ENCODE measurements at places on chromosomes 2 and 18.

DNA sequence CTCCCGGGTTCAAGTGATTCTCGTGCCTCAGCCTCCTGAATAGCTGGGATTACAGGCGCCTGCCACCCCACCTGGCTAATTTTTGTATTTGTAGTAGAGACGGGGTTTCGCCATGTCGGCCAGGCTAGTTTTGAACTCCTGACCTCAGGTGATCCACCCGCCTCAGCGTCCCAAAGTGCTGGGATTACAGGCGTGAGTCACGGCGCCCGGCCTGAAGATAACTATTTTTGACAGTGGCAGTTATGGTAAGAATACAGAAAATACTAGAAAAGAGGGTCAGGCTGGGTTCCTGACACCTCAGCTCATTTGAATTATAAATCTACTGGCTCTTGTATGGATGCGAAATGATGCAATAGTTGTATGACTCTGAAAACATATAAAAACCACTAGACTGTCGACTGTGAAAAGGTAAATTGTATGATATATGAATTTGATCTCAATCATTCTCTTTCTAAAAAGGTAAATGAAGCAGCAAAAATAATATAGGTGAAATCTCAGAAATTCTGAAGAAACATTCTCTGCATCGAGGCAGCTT lies 11.1 kb upstream of the DGKD start:
- DNase-seq = no peak

DNA sequence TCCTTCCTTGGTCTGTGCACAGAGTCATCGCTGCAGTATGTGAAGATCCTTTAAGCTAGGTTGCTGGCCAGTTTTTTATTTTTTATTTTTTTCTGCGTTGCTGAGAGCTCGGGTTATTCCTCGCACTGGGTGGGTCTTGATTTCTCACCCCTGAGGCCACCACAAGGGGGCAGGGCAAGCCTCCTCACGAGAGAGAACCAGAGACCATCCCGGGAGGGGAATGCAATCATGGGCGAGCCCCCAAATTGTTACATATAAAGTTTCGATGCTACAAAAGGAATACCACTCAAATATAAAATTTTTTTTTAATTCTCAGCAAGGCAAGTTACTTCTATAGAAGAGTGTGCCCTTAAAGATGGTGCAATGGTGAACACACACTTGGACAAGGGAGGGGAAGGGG lies 24.9 kb downstream of the HTR2B start:
- no peak for DNase-seq

DNA sequence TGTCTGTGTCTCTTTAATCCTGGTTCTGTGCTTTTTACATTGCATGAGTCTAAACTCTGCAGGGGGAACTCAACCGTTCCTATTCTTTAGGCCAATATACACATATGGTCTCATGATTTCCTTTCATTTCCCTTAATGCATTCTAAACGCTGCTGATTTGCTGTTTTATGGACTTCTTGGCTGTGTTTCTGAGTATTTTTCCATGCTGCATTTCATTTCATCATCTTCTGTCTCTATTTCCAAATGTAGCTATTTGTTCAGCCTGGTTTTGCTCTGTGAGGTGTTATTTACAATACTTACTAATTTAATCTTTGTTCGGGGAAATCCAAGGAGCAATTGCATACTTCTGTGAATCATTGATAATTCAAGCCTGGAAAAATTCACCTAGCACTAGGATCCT lies 897.2 kb downstream of the TSN start:
- DNase-seq = no peak

GRCh38 chr2:168355121-168355520 lies 101.0 kb upstream of the CERS6 start:
- DNase-seq = peak; percentile 63

DNA sequence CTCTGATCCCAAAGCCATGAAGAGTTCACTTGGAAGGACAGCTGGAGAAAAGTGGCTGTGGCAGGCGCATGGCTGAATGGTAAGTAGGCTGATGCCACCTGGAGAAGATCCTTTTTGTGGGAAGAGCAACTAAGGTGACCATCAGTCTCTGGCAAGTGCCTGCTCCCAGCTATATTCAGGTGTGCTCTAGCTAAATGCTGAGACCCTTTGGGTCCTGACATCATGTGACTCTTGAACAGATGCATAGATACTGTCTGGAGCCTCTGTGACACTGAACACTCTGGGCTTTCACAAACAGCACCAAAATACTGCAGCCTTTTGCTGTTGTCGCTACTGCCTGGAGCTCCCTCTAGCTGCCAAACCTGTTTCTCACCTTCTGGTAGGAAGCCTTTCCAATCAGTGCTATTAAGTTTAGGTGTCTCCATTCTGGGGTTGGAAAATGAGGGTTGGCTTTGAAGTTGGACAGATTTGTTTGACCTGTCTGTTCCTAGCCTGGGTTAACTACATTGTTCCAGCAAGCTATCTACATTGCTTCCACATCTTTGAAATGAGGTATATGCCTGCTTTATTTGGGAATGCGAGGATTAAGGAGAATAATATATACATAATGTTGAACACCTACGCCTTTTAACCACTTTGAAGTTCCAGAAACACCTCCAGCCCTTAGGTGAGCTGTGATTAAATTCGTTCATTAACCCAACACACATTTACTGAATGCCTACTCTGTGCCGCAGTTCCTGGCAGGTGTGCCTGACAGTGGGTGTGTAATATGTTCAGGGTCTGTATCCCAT lies 3.1 kb downstream of the EGR4 start:
- peak; percentile 76 for DNase-seq

DNA sequence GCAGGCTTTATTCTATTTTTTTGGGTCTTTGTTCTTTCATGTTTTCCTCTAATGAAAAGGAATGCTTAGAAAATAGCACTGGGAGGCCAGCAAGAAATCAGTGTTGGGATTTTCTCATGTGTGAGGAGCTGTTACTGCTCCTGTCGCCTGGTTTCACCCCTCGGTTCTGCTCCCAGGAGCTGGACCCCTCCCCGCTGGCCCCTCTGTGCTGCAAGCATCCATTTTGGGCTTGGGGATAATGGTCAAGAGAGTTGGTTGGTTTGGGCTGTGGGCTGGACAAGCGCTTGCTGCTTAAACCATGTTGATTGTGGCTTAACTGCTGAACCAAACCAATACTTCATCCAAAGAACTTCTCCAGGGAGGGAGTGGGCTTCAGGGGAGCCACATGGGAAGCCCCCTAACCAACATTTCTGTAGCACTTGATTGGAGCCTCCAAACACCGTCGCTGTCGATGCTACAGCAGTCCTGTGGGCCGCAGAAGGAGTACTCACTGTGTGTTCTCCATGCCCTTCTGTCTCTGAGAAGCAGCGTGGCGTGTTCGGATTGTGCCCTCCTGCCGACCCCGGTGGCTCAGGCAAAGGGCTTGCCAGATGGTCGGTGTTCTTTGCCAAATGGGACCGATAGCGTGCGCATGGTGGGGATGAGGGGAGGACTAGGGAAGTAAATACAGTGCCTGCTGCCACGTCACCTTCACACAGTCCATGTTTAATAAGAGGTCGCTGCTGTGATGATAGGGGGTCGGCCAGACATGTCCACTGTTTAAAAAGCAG lies 40.0 kb downstream of the AGAP1 start:
- DNase-seq = no peak

DNA sequence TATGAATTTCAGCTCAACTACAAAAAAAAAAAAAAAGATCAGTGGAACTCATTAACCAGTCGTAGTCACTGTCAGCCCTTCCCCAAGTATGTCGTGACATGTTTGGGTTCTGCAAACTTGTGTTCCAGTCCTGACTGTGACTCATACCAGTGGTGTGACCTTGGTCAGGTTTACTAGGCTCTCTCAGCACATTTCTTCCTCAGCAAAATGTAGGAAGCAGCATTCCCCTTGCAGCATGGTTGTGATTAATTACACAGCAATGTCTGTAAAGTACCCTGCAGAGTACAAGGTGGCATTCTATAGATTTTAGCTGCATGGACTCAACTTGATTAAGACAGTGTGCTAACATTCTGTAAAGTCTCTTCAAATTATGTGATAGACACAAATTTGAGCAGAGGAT lies 156.9 kb downstream of the LAMA1 start:
- no peak for DNase-seq

GRCh38 chr2:209525834-209526281 lies 102.0 kb downstream of the MAP2 start:
- DNase-seq = peak; percentile 29

GRCh38 chr2:227719641-227720040 lies 1.8 kb upstream of the SLC19A3 start:
- no peak for DNase-seq

DNA sequence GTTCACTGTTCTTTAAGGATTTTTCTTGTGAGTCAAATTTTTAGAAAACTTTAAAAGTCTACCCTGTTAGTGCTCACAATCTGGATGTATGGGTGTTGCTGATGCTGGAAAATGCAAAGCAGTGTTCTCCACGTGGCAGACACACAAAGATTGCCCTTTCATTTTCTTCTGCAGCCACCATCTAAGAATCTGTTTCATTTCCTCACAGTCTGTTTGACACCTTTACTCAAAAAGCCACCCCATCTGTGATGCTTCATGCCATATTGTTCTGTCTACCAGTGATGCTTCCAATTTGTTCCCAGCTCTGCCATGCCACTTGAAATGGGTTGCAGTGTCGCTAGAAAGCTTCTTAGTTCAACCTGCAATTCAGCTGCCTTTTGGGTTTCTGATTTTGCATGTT lies 464.2 kb upstream of the UBE2E3 start:
- DNase-seq = no peak

DNA sequence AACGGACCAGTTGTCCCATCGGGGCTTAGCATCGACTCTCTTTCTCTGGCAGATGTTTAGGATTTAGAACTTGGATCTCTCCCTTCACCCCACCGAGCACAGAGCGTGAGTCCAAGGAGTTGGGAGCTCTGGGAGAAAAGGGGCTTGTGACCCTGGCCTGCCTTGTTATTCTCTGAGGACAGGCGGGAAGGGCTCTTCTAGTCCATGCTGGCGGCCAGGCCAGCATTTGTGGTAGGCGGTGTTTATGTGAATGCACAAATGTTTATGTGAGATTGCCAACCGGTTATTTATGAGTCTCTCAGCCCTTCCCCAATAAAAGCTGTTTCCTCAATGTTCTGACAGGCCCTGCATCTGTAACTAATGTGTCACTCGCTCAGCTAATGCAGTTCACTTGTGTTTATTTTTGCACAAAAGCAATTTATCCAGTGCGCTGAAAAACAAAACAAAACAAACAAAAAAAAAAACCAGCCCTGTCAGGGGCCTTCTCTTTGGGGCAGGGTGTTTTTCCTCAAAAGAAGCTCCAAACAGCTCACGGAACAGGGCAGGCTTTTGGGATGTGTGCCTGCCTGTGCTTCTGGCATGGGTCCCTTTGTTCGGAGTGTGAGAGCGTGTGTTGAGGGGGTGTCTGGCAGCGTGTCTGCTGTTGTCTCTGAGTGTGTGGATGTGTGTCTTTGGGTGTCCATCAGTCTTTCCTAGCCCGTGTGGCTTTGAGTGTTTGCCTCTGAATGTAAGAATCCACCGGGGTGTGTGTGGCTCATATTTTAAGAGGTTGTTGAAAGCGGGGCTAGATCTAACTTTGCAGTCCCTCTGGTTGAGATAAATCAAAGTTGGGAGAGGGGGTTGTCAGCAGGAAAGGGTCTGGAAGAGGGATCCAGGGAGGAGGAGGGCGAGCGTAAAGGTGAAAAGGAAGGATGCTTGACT lies 52.8 kb upstream of the HAAO start:
- no peak for DNase-seq

DNA sequence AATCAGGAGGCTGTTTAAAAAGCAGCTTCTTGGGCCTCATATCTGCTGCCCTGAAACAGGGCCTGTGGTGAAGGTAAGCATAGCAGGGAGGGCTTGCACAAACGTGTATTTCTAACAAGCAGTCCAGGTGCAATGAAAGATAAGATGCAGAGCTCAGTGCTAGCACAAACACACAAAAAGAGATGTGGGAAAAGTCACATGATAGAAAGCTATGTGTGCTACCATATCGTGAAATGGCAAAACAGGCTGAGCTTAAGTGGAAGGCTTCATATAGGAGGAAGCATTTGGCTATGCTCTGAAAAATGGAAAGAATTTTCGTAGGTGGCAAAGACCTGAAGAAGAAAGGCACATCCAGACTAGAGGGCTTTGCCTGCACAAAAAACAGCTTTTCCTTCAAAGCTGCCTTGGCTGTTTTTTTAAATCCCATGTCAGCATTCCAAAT lies 10.2 kb downstream of the RSAD2 start:
- DNase-seq = no peak

DNA sequence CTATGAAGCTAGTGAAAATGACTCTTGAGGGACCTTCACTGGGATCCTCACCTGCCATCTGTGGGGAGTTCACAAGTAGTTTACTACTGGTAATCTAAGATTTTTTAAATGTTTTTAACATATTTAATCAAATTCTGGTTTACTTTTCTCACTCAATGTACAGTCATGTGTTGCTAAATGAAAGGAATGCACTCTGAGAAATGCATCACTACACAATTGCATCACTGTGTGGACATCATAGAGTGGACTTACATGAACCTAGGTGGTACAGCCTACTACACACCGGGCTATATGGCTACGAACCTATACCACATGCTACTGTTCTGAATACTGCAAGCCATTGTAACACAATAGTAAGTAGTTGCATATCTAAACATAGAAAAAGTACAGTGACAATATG lies 528.0 kb downstream of the BCL11A start:
- DNase-seq = no peak

DNA sequence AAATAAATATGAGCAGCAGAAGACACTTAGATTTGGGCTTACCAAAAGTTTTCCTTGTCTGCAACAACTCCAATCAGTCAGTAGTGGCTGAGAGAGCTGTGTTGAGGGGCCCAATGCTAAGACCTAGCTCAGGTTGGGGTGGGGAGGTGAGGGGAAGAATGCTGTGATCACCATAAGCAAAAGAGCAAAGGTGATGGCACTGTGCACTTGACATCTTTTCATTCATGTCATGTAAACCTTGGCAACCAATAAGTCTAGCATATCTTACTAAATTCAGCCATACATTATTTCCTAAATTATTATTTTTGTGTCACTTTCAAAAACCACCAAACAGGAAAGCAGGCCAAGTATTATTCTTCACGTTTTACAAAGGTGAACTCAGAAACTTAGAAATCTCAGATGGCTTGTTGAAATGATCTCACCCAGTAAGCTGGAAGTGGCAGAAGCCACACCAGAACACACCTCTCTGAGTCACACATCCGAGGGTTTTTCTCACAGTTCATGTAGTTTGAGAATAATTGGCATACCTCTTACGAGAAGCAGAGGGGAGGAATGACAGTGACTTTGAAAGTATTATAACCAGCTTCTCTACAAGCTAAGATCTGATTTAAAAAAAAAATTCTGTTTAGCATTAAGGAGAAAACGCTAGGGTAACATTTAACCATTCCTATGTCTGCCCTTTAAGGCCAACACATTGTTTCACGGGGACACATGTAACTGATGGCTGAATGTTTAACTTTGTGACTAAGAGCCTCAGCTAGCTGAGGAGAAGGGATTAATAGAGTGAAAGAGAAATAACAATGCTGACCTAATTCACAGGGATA lies 43.3 kb upstream of the SETBP1 start:
- DNase-seq = no peak

DNA sequence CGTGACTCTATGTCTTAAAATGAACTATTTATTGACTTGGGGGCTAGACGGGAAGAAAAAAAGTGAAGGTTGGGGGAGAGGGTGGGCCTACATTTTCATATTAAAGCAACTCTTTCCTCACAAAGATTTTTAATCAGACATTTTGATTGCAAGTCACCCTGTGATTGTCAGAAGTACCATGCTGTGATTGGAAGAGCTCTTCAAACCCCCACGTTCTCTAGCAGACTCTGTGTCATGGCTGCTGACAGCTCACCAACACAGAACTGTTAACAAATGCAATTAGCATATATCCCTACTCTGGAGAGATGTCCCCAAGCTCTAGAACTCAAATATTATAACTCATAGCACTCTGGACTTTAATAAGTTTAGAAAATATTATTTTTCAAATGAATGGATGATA lies 428.4 kb upstream of the DCC start:
- no peak for DNase-seq
